ENCODE measurements at places on chromosomes 2 and 18.
A peak's percentile ranks its signal among the peaks of the same experiment; 100 is the strongest.

- no peak for DNase-seq
Measured at GRCh38 chr2:39530411-39530866, 93.4 kb upstream of the MAP4K3 start.

DNA sequence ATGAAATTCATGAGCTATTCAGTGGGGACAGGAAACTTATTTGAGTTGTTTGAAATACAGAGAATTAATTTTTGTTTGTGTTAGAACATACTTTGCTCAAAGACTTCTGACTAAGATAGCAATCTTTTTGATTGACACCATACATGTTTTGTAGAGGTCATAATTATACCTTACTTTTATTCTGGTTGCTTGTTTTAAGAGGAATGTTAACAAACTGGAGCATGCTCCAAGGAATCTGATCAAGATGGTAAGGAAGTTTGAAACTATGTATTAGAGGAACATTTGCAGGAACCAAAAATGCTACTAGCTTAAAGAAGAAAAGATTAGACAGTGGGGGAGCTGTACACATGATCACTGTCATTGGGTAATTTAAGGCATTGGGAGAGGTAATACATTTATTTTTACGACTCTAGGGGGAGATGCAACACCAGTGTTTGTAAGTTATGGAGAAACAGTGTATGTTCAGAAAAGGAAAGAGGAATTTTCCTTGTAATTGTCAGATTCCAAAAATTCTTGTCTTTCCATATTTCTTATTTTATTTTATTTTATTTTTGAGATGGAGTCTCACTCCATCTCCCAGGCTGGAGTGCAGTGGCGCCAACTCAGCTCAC lies 8.0 kb downstream of the AGFG1 start:
- no peak for DNase-seq

DNA sequence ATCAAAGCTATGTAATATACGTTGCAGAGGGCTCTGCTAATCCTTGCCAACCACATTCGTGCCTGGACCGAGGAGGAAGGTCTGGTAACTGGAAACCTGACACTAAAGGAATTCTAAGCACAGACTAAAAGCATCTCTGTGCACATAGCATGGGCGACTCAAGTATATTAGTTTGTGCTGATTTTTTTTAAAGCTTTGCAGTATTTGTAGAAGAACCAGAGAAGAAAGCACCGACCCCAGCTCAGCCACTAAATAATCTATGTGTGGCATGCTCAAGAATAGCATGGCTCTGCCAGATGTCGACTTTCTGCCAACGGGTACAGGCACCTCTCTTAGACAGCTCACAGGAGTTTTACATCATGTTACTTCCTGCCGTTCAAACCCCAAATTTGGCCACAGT lies 73.2 kb upstream of the NRP2 start:
- DNase-seq: no peak

DNA sequence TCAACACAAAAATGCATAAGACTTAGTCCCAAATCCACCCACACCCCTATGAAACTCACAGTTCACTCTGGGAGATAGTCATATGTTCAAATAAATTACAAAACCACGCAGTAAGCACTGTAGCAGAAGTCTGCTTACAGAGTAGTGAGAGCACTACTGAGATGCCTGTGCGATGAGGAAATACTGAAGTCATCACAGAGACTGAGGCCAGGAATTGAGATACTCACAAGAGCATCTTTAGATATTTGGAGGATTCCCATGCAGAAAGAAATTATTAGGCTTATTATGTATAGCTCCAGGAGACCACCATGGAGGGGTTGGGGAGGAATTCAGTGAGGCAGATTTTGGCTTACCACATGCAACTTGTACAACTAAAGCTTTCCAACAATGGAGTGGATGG lies 82.3 kb downstream of the ANTXR1 start:
- DNase-seq: no peak

DNA sequence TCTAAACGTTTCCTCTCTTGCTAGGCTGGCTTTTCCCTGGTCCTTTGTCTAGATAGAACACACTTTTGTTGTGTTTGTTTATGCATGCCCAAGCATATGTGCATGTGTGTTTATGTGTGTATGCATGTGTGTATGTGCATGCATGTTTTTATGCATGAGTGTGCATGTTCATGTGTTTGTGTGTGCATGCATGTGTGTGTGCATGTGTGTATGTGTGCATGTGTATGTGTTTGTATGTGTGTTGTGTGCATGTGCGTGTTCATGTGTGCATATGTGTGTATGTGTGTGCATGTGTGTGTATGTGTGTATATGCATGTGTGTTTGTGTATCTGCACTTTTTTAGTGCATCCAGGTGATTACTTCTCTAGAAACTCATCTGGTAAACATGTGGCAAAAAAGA lies 558.0 kb downstream of the GALR1 start:
- no peak for DNase-seq

- DNase-seq: no peak
Measured at GRCh38 chr18:11689669-11690565, 853 bp downstream of the GNAL start.

DNA sequence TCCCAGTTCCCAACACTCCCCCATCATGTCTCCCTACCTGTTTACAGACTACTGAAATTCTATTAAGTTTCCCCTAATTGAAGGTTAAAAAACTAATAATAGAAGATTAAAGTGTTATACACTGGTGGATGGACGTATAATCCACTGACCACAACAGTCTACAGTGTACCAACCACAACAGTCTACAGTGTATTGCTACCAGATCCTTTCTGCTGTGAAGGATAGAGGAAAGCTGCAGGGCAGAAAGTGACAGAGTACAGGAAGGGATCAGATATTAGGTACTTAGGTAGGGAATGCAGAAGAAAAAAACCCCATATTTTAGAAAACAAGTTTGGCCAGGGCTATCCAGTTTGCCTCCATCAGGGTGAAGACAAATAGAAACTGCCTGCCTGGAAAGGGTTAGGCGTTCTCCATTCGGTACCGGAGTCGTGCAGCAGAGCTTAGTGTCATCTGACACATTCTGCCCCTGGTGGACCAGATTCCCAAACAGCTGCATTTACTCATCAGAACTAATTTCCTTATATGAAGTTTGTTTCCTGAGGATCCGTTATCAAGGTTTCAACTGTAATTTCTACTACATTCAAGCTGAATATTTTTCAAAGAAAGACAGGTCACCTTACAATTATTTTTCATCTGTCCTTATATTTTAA lies 49.9 kb downstream of the KLF7 start:
- DNase-seq: no peak

DNA sequence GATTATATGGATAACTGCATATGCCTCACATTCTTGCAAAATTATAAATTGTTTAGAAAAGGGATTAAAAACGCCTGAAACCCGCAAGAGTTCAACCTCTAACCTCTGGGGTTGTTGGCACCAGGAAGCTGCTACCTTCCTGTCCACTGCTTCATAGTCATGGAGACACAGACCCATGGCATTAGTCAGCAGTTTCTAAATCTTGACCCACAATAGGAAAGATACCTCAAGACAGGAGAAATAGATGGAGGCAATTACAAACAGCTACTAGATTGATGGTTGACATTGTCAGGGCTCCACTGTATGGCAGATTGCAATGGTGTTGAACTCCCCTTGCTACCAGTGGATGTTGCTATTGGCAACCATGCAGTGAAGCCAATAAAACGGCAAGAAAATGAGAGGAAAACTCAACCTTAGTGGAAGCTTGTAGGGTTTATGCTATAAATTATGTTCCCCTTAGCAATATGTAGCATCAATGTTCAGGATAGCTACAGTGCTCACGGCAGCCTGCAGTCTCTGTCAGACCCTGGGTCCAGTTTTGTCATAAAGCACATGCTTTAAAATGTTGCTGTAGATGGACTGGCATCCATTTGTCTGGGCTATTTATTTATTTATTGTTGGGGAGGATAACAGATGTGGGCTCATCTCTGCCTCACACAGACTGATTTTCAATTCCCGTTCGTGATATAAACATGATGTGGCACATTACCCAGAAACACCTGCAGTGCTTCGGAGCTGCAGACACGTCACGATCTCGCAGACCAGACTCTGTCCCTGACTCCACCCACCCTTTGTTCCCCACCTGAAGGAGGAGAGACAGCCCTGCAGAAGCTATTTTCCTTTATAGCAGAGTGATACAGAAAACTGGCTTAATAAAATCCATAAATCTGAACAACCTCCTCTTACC lies 233.4 kb downstream of the AGPS start:
- DNase-seq: no peak

DNA sequence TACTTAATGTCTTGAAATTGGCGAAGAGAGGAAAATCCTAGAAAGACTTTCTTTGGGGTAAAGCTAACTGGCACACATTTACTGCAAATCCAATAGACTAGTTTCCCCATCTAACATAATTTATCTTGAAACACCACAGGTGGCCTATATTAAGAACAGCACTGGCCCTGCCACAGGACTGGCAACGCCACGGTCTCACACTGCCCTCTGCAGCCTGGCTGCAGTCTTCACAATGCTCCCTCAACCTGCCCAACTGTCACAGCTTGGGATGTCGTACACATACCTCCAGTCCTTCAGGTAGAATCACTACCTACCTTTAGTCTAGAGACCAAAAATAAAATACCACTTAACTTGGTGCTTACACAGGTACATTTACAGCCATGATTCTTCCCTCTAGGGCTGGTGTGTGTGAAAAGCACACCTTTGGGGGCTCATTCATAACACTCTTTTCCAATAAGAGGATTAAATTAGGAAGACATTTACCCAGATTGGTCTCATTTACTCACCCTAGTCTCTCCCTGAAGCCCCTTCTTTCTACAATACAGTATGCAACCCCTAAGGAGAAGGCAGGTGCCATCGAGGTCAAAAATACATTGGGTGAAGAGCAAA lies 222.2 kb downstream of the C1D start:
- peak; percentile 22 for DNase-seq

DNA sequence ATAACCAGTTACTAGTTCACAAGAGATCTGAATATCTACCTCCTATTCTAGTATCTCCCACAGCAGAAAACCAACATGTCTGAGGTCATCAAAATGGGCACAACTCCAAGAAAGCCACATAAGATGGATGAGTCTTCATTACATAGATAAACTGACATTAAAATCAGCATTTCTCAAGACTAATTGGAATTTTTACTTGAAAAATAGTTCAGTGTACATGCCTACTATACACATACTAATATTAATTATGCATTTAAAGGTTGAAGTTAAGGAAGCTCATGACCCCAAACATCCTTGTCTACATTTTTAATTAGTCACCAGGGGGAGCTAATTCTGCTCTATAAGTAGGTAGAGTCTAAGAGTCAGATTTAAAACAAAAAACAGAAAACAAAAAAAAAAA lies 41.9 kb downstream of the ZNF521 start:
- peak; percentile 12 for DNase-seq

- DNase-seq: no peak
Measured at GRCh38 chr2:28413899-28414295, 21.2 kb downstream of the FOSL2 start.

GRCh38 chr2:184532551-184532950 lies 65.8 kb upstream of the ZNF804A start:
- no peak for DNase-seq

GRCh38 chr18:57230861-57231585 lies 84.1 kb downstream of the BOD1L2 start:
- no peak for DNase-seq

GRCh38 chr2:12282780-12283695 lies 433.7 kb upstream of the TRIB2 start:
- no peak for DNase-seq

DNA sequence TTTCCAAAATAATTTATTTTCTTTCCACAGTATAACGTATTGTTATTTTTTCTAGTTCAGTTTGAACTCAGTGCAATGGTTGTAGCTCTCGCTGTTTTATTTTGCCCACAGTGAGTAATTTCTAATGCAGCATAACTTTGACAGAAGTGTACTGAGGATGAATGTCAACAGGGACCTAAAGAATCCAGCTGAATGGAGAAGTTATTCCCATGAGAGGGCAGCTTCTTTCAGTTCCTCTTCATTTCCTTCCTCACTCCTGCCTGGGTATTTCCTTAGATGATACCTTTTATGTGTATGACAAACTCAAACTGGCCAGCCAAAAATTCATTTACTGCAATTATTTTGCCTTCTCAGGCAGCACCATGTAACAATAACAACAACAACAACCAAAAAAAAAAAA lies 1223.1 kb upstream of the ZEB2 start:
- DNase-seq: no peak

DNA sequence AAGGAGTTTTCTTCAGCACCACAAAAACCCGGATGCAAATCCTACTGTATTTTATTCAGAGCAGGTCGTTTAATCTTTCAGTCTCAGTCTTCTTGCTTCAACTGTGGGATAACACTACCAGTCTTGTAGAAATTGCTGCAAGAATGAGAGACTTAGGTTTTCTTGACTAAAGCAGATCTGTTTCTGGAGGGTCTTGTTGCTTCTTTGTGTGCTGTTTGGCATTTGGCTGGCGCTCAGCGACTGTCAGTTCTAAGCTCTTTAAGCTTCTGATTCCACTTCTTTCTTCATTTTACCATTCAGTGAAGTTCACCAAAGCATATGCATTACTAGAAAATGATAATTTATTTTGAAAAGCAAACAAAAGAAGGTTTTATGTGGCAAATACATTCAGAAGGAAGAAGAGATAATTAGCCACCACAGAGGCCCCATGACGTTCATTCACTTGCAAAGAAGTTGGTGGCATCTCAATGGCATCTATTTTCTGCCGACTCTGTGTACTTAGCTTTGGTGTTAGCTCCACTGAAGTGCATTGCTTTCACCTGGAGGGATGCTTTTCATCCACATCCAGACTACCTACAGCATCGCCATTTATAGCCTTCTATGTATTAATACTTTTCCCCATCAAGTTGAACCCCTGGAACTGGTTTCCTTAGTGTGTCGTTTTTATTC lies 53.7 kb downstream of the TRIB2 start:
- no peak for DNase-seq

DNA sequence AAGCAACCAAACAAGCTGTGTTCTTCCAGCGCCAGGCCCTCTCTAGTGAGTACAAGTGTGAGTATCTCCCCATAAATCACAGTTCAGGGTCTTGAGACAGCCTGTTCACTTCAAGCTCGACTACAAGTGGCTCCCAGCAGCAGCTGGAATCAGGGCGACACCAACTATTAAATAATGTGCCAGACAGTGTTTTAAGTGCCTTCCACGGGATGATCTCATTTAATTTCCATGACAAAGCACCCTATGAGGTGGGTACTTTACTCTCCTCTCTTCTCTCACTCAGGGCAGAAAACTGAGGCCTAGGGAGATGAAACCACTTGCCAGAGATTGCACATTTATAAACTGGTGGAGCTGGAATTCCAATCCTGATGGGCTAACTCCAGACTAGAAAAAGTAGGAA lies 2.6 kb upstream of the FAM136A start:
- no peak for DNase-seq

All from GDM1 (cell line).